Left kidney (tissue), 8 donors: ENCODE measurements at places on chromosomes 2 and 18. TPM values are rescaled to one million over a fixed set of nuclear protein-coding genes. Genes with fewer than 3 reads are reported as not detected.

- peak; percentile 93 for DNase-seq
Measured at GRCh38 chr2:237662671-237663093, 35.3 kb downstream of the LRRFIP1 start.

GRCh38 chr2:212974692-212975091, 176.7 kb downstream of the IKZF2 start:
- no peak for DNase-seq

- peak; percentile 92 for DNase-seq
Measured at GRCh38 chr2:176111309-176111663, 4.2 kb downstream of the HOXD11 start.

- DNase-seq: no peak
Measured at GRCh38 chr18:46301571-46301970, 197.4 kb downstream of the HAUS1 start.

GRCh38 chr2:67619204-67619603, 222.1 kb downstream of the ETAA1 start:
- no peak for DNase-seq

- no peak for DNase-seq
Measured at GRCh38 chr2:26848336-26849055, 564 bp downstream of the DPYSL5 start.

DNA sequence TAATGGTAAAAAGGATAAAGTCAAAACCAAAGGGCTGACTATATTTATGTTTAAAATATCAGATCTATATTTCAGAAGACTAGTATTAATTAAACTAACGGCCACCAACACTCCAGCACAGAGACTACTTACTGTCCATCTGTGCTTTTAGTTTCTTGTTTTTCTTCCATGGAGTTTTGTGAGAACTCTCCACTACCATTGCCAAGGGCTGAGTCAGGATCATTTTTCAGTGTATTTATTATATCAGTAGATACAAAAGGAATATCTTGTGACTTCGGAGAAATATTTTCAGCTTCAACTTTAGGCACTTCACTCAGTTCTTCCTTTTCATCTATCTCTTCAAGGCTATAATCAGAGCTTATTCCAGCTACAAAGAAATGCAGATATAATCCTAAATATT, 79.1 kb upstream of the GRB14 start:
- no peak for DNase-seq

GRCh38 chr18:28804512-28805202, 627.7 kb upstream of the CDH2 start:
- no peak for DNase-seq

DNA sequence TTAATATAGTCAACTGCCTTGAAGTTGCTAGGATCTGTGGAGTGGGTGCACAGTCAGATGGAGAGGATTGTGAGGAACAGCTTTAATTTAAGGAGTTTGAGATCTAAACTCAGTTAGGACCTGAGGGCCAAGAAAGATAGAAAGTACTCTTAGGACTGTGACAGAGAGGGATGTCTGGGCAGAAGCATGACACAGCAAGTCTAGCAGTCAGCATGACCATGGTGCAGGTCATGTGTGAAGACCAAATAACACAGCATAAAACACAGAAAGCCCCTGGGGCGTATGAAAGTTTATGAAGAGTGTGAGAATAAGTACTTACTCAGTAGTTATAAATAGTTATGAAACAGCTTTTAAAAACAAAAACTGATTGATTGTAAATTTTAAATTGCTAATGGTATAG, 107.2 kb downstream of the GALNT1 start:
- DNase-seq: no peak

- DNase-seq: no peak
Measured at GRCh38 chr2:22086726-22087125, 963.0 kb downstream of the TDRD15 start.

GRCh38 chr2:134139611-134140010, 114.3 kb upstream of the MGAT5 start:
- no peak for DNase-seq

DNA sequence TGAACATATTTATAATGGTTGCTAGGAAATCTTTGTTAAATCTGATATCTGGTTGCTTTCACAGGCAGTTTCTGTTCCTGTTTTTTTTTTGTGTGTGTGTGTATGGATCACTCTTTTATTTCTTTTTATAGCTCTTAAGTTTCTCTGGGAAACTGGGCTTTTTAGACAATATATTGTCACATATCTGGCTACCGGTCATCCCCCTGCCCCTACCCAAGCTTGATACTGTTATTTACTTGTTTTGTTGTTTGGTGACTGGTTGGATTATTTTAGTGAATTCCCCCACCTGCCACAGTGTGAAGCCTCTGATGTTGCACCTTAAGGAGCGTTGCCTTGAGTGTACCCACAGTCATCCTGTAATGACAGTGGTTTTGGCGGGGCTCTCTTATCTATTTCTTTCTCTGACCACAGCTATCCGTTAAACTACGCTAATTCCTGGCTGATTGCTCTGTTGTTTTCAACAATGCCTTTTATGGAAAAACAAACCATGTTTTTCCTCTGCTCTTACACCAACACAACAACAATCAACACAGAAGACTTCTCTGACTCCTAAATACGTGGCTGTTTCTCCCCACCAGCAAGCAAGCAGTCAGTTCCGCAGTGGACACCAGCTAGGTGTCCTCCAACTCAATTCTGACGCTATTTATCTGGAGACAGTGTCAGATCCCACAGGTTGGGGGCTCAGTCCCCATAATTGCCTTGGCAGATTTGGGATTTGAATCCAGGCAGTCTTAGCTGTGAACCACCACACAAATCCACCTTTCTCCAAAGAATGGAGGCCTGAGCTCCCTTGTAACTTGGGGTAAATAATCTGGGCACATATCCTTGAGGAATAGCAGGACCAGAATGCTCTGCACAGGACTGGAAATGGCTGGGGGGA, 10.9 kb downstream of the GNLY start:
- DNase-seq: no peak

- no peak for DNase-seq
Measured at GRCh38 chr2:96330407-96330806, 5.2 kb upstream of the NCAPH start.

GRCh38 chr2:112314856-112315255, 39.5 kb downstream of the ZC3H6 start:
- no peak for DNase-seq

GRCh38 chr2:241808051-241808720, 807 bp upstream of the NEU4 start:
- no peak for DNase-seq

- DNase-seq: no peak
Measured at GRCh38 chr2:240191001-240191400, 50.5 kb upstream of the OTOS start.

- DNase-seq: no peak
Measured at GRCh38 chr18:5288517-5288935, 7.0 kb downstream of the ZBTB14 start.

- DNase-seq: no peak
Measured at GRCh38 chr18:23020555-23021294, 87.6 kb downstream of the RBBP8 start.

DNA sequence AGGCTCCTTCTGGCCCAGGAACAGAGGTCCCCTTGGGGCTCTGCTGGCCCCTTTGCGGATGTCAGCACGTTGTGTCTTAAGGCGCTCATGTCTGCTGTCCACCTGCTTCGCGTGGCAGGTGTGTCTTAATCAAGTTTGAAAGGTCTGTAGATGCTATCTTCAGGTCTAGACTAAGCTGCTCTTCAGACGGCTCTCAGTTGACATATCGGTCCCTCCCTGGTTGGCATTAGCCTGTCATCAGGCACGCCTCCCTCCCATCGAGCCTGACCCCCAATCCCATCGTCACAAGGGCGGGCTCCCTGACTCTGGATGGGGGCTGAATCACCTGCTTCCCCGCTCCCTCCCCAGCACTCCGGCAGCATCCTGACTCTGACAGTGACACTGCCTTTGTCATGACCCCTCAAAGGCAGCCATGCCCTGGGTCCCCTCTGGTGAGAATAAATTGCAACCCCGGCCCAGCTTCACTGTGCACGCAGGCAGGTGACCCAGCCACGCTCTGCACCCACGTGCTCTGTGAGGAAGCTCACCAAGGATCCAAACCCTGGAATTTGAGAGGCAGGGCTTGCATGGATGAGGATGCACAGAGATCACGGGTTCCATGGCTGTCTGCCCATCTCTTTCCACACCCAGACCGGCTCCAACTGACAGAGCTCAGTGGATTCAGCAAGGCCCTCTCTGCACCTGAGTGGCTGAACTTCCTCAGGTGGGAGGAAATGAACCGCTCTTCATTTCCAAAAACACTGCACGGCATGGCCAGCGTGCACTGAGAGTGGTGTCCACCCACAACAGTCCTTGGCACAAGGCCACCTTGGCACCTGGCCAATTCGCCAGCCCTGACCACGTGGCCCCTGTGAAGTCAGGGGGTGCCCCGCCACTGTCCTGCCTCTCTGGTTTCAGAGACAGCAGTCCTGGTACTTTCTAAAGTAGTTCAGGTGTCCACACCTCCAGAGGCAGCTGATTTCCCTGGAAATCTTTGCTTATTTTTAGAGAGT, 110.2 kb upstream of the GPC1 start:
- no peak for DNase-seq

DNA sequence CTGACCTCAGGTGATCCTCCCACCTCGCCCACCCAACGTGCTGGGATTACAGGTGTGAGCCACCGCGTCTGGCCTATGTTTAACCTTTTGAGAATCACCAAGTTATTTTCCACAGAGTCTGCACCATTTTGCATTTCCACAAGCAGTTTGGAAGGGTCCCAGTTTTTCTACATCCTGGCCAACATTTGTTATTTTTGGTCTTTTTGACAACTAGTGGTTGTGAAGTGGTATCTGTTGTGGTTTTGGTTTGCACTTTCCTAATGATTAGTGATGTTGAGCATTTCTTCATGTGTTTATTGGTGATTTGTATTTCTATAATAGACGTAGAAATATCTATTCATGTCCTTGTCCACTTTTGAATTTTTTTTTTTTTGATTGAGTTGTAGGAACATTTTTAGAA, 67.9 kb downstream of the BIRC6 start:
- no peak for DNase-seq

GRCh38 chr18:22838639-22839277, 94.4 kb upstream of the RBBP8 start:
- no peak for DNase-seq

GRCh38 chr2:239830121-239831000, 194.8 kb downstream of the NDUFA10 start:
- no peak for DNase-seq

DNA sequence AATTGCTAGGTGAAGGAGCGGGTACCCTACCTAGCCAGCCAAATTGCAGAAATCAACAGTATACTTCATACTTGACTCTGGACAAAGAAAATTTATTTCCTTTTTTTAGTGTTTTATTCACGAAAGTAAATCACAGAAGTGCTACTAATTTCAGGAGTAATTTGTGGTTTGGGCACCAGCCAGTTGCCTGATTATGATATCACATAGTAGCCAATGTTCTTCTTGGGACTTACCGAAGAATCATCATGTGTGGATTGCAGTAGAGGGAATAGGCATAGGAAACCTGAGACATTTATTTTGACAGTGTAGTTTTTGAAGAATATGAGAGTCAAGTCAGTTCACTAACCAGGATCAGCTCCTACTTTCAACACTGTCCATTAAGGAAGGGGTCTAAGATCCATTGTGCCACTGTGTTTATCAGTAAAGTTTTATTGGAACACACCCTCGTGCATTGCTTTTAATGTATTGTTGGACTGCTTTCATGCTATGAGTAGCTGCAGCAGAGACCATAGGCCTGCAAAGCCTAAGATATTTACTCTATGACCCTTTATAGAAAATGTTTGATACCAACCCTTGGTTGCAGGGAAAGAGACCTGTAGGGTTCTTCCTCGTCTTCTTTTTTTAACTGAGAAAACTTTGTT, 32.1 kb downstream of the TNFRSF11A start:
- no peak for DNase-seq

DNA sequence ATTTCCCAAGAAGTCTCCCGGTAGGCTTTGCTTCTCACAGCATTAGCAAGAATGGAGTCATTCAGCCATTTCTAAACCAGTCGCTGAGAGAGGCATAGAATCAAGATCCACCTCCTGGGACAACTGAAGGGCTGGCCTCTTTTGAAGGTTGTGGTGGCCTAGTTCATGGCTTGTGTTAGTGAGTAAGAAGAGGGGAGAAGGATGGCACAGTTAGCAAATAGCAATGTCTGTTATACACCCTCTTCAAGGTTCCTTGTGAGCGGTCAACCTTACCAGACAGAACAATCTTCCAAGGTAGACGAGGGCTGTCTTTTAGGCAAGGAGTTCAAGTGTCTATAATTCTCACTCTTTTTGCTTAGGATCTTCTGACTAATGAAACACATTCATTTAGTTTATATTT, 35.4 kb upstream of the DNAH7 start:
- no peak for DNase-seq

DNA sequence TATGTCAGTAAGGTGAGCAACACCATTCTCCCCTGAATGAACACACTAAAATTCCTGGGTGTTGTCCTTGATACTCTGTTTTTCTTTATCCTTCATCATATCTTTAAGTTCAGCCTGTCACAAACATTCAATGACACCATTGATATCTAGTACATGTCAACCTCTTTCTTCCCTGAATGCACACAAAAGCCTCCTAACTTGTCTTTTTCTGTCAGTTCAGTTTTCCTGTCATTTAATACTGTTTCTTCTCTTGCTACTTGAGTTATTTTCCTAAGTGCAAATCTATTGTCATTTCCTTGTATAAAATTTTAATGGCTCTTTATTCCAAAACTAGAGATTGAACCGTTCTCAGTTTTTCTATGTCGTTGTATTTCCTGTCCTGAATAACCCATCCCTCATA, 1107.6 kb upstream of the SLC39A10 start:
- DNase-seq: no peak

DNA sequence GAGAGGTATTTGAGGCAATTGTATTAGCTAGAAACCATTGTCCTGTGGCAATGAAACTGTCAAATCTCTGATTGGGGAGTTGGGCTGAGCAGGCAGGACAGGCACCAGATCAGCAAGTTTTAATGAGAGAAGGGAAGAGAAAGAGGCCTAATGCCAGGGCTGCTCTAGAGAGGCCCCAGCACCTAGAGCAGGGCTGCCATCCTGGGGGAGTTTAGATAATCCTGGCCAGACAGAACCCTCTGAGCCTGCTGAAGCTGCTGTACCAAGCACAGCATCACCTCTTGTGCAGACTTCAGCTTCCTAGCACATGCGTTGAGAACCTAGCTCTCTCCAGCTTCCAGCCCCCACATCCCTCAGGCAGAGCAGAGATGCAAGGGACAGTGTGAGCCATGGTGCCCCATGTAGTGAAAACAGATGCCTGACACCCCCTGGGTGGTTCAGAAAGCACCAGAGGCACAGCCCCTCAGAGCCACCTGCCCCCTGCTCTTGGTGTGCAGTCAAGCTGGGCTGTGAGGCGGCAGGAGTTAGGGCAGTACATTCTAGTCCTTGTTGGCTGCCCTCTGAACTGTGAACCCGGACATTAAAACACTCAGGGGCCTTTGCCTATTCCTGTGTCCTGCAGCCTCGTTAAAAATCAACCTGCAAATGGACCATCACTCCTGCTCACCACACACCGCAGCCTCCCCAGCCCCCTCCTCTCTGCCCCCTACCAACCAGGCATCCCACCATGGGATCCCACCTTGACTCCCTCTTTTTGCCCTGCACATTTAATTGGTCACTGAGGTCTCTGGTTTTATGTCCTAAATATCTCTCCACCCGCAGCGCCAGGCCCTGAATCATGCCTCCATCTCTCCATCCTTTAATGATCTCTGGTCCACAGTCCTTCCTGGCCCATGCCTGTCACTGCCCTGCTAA, 52.7 kb downstream of the ADD2 start:
- DNase-seq: no peak

Gene SPEG
- polyA plus RNA-seq: 10.8 TPM

Gene VAMP8
- 89.3 TPM for polyA plus RNA-seq

Gene RND3
- polyA plus RNA-seq: 49.9 TPM

Gene MYL12B
- 538 TPM for polyA plus RNA-seq

Gene ANO7
- polyA plus RNA-seq: 2.5 TPM

Gene DNAH7
- polyA plus RNA-seq: 8.8 TPM

Gene KIAA2012
- 0.12 TPM for polyA plus RNA-seq

Gene GATA6
- polyA plus RNA-seq: 7.3 TPM

Gene INHA
- polyA plus RNA-seq: 2.0 TPM

Gene ADCYAP1
- polyA plus RNA-seq: 0.10 TPM

Gene BIN1
- polyA plus RNA-seq: 103 TPM
